HuH-7 (cell line): ENCODE measurements at places on chromosomes 5 and 9.

DNA sequence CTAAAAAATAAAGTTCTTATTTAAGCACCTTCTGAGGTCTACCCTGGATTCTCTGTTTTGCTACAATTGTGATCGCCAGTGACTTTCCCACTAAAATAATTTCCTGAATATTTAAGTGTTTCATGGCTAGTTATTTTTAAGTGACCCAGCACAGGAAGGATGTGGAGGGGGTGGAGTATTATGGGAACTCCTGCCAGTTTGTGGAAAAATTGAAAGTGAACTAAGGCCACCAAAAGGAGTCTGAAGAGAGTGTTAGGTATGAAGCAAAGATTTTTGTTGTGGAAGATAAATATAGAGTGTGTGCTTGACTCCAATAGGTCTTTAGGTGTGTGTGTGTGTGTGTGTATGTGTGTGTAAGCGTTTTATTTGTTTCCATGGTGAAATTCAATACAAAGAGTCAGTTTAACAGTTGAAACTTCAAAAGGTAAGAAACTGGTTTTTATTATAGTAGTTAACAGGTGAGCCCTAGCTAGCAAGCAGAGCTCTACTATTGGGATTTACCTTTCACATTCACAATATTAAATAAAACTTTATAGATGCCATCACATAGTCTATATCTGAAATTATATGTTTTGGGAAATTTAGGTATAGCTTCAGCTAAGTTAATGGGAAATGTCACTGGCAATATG is 25.6 kb downstream of the RASGRF2 start:
- DNase-seq: no peak

GRCh38 chr9:90129446-90129845 is 513.2 kb downstream of the DIRAS2 start:
- no peak for DNase-seq

DNA sequence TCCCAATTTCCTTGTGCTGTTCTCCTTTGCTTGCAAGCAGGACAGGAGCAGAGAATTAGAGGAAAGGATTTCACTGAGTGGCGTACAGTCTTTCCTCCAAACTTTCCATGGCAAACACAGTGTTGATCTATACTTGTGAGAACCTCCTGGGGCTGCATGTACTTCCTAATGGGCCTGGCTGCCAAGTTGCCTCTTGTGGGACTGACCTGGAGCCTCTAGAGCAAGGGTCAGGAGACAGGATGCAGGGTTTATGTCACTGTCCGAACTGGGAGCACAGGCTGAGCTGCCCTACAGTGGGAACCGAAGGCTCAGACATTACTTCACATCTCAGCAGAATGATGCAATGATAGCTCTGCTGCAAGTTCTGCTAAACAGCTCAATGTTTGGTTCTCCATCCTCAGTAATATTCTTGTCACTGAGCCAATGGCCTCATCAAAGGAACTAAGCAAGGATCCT is 102.3 kb downstream of the ENC1 start:
- DNase-seq: peak; percentile 60

DNA sequence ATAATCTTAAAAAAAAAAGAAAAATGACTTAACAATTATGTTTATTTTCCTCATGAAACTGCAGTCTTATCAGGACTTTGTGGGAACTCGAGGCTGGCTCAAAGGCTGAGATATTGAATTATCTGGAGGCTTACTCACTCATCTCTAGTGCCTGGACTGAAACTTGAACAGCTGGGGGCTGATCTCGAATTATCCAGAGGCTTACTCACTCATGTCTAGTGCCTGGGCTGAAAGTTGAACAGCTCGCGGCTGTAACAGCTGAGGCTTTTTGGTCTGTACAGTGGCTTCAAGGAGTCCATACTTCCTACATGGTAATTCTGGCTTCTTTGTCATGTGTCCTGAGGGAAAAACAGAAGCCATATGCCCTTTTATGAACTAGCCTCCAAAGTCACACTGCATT is 371.9 kb downstream of the CETN3 start:
- DNase-seq: no peak

GRCh38 chr9:104855807-104856206 is 72.1 kb downstream of the ABCA1 start:
- no peak for DNase-seq

GRCh38 chr9:136399176-136400037 is 563 bp downstream of the SNAPC4 start:
- DNase-seq: peak; percentile 50

DNA sequence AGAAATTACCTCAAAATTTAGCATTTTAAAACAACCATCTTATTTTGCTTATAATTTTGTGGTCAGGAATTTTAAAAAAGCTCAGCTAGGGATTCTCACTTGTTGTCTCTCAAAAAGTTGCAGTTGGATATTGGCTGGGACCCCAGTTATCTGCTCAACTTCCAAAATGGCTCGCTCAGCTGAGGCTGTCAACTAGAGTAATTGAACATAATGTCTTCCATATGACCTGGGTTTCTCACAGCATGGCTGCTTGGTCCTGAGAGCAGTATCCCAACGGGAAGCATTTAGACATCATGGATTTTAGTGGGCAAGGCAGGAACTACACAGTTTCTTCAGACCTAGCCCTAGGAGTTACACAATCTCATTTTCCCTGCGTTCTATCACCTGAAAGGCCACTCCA is 63.6 kb upstream of the SPEF2 start:
- no peak for DNase-seq

GRCh38 chr5:150016537-150016936 is 16.0 kb downstream of the HMGXB3 start:
- DNase-seq: no peak

- DNase-seq: no peak
Observed at GRCh38 chr9:96719521-96719920, 58.4 kb downstream of the ZNF510 start.

DNA sequence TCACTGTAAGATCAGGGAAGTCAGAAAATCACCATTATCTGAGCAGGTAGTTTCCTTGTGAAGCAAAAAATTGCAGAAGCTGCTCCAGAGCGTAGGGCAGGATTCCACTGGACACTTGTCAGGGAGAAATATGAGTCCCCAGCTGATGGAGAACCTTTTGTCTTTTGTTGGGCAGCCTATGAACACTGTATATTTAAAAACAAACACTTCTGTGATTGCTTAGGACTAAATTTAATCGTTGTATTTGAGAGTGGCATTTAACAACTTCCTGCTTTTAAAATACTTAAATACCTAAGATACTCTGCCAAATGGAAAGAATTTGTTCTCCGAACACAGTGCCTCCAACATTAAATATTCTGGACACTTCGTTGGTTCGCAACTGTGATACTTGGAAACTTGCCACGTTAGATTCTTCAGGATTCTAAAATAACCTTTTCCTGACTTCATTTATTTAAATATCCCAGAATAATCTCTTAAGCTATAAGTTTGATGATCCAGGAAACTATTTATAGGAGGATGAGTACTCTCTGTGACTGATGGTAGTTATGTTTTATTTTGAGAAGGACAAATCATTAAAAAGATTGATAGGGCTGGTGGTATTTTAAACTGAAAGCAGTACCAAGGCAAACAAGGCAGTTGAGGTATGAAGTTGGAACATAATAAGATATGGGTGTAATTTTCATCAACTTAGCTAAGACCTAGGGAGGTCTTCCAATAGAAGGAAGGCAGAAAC is 2.7 kb upstream of the HSPA4 start:
- DNase-seq: no peak

GRCh38 chr5:139698490-139699146 is 50.5 kb downstream of the CXXC5 start:
- DNase-seq: no peak

- DNase-seq: no peak
Observed at GRCh38 chr9:12776513-12777055, 1.8 kb downstream of the LURAP1L start.

- no peak for DNase-seq
Observed at GRCh38 chr9:110128664-110129329, 79.2 kb downstream of the C9orf152 start.

DNA sequence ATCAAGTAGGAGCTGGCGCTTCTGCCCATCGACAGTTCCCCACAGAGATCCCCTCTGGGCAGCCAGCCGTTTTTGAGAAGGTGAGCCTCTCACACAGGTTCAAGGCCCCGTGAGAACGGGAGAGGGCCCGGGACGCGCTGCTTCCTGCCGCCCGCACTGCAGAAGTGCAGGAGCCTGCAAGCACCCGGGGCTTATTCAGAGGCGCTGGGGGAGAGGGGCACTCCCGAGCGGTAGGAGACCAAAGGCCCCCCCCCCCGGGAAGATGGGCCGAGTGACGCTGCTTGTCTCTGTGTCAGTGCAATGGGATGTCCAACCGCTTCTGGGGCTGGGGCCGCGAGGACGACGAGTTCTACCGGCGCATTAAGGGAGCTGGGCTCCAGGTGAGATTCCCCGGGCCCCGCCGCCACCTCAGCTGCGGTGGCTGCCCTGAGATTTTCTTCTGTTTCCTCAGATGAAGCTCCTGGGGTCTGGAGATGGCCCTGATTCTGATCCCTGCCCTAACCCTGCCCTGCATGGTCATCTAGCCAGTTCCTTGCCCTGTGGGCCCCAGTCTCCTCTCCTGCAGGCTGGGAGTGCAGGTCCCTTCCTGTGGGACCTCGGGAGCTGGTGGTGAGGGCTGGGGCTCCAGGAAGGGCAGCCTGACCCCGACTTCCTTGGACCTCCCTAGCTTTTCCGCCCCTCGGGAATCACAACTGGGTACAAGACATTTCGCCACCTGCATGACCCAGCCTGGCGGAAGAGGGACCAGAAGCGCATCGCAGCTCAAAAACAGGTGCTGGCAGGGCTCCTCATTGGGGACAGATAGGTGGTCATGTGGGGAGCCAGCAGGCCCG is 8.5 kb downstream of the B4GALT7 start:
- DNase-seq: no peak

DNA sequence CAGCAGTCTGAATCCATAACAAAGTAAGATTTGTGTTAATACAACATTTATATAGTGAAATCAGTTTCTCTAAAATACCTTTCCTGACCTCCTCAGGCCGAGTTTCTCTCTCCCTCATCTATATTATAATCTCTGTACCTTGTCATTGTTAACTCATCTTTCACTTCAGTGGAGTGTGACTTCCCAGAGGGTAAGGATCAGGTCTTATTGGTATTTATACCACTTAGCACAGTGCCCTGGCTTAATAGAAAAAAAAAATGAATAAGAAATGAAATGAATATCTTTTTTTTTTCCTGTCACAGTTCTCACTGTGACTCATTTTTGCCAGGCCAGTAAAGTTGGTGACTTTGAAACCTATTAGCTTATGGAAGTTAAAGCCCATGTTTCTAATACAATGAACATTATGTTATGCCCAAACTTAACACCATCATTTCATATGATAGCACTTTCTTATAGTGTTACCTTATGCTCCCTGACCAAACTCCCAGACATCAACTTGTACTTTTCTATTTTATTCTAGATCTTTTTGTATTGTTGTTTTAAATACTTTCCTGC is 90.1 kb downstream of the NR3C1 start:
- DNase-seq: no peak

GRCh38 chr9:78021697-78022096 is 9.9 kb downstream of the GNAQ start:
- DNase-seq: no peak

DNA sequence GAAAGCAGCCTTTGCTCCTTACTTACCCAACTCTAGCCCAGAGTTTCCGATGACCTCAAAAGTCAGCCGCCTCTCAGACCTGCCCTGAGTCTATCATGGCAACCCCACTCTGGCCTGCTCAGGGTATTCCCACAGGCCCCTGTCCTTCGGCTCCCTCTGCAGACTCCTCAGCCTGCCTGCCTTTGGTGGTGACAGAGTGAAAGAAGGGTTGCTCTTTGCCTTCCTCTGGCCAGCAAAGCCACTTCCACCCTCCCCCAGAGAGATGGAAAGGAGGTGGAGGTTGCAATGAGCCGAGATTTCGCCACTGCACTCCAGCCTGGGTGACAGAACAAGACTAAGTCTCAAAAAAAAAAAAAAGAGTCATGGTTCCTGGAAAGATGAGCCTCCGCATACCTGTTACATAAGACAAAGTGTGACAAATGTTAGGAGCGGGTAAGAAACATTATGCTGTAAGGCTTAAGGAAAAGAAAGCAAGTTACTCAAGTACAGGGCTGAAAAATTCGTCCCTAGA is 2.3 kb upstream of the SMIM33 start:
- no peak for DNase-seq

DNA sequence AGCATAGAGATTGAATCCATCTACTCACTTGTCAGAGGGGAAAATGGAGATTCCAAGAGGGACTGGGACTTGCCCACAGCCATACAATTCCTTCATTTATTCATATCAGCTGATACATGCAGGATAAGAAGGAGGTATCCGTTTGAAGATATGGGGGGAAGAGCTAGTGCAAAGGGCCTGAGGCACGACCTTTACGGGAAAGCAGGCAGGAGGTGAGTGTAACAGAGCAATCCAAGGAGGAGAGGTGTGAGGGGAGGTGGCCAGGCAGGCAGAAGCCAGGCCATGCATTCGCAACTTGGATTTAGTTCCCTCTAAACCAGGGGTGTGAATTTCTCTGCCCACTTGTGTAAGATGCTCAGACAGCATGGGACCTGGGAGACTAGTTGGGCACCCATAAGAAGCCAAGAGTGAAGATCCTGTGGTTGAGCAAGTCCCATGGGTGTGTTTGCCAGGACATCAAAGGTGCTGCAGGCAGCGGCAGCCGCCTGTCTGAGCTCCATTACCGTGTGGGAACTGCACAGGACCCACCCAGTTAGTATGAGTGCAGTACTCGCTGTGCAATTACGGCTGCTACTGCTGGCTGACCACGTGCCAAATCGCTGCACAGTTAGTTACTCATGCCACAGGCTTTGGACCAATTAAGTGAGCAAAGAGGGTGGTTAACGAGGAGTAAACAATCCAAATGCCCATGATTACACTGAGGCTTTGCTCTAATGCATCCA is 31.4 kb upstream of the FAT2 start:
- DNase-seq: no peak

- DNase-seq: no peak
Observed at GRCh38 chr5:55232271-55232984, 980 bp downstream of the CCNO start.

DNA sequence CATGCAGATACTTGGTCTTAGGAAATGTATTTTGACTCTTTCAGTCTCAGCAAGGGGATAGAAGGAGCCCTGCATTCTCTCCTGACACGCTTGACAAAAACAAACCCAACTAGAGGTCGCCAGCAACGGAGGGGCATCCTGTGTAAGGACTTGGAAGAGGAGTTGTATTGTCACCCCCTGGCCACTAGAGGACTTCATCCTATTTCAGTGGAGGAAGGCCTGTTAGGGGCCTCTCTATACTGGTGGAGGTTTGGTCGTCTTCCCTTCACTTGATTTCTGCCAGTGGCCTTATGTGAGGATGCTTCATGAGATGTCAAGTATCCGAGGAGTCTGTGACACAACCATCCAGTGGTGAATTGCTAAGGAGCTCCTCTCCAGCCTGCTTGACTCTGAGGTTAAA is 122.8 kb upstream of the STC2 start:
- DNase-seq: peak; percentile 47

DNA sequence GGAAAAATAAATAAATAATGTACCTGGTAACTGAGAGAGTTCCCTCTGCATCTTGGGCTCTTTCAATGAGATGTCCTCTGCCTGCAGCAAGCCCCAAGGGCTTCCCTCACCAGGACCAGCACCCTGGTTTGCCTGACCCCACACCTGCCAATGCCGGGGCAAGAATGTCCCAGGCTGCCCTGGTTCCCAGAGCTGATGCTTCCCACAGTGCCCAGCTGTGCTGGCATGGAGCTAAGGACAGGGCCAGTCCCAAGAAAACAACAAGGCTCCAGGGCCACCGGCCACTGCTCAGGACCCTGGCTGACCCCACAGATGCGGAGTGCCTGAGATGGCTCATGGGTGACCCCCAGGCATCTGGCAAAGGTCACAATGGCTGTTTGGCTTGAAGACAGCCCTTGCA is 123.5 kb downstream of the KCNIP1 start:
- DNase-seq: no peak

GRCh38 chr9:4137681-4138099 is 162.2 kb downstream of the GLIS3 start:
- DNase-seq: no peak

GRCh38 chr5:71695595-71695994 is 23.5 kb upstream of the CARTPT start:
- no peak for DNase-seq
